ENCODE measurements at places on chromosomes 4 and X.

DNA sequence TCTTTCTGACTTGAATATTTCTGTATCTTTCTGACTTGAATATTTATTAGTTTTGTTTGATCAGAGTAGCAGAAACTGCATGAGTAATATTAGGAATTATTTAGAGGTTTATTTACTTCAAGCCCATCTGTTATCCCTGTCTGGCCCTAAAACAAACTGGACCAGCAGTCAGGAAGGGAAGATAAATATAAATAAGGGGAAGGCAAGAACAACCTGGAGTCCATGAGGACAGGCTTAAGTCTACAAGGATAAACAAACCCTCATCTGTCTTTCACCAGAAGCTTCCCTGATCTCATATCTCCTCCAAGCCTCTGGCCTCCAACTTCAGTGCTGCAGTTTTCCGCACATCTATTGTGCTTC lies 524.9 kb downstream of the CENPC start:
- no peak for DNase-seq

DNA sequence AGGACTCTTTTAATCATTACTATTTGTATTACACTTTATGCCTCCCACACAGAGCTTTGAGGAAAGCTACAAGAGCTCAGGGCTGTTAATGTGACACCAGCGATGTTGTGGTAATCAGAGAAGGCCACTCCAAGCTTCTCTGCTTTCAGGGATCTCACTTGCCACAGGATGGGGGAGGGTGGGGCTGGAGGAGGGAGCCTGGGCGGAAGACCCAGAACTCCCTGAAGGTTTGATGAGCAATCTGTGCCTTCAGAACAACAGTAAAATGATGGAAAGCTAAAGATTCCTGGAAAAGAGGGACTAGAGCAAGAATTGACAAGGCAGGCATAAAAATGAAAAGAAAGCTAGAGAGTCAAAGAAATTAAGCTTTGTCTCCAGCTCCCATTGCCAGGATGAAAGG lies 75.6 kb downstream of the MAML3 start:
- DNase-seq: no peak

DNA sequence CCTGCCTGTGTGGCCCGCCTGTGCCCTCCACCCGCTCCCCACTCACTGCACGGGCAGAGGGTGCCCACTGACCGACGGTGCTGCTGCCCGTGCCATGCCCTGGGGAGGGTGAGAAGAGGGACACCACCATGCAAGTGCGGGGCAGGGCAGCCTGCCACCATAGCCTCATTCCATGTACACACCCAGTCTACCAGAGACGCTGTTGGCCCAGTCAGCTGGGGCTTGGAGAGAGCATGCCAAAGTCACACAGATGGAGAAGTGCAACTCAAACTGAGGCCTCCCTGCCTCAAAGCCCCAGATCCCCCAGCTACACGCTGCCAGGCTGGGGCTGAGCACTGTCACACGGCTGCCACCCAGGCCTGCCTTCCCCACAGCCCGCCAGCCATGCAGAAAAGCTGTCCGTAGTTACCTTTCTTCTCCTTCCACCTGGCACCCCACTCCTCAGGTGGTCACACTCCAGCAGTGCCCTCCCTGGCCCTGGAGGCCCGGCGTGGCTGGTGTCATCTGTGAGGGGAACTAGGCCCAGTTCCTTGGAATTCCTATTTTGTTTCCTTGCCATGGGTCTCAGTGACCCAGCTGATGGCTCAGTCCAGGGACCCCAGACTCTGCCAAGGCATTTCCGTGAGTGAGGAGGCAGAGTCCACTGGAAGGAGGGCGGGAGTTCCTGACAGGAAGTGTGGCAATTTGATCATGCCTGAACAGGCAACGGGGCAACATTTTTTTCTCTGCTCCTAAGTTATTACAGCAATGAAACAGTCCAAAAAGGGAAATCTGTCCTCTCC lies at the start of gene SLC2A9:
TSS of gene SLC2A9 (minus strand) at position 627 of the 782 bp plus-strand sequence. CDS start at position 559, 68 bp downstream.
- DNase-seq: peak; percentile 82

- DNase-seq: no peak
Measured at GRCh38 chr4:119207051-119207450, 5.5 kb upstream of the USP53 start.

DNA sequence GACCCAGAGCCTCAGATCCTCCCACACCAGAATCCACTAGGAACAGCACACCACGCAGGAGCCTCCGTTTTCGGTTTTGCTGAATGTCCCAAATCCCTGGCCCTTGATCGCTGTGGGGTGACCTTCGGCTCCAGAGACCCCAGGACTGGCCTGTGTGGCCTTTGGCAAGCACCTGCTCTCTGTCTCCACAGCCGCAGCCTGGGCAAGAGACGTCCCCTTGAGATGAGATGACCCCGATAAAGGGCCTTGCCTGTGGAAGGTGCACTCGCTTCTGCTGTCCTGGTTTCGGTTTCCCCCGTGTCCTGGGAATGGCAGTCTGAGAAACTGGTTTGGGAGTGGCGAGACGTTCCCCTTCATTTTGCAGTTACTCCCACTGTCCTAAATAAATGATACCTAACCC lies 9.6 kb downstream of the PSAPL1 start:
- DNase-seq: no peak

- DNase-seq: no peak
Measured at GRCh38 chr4:67160394-67160793, 384.9 kb downstream of the CENPC start.

- no peak for DNase-seq
Measured at GRCh38 chr4:105283501-105283900, 136.8 kb downstream of the TET2 start.

- DNase-seq: no peak
Measured at GRCh38 chr4:118739022-118739713, 54.0 kb downstream of the METTL14 start.

- DNase-seq: no peak
Measured at GRCh38 chr4:14177987-14178386, 550.5 kb upstream of the BOD1L1 start.

GRCh38 chrX:146433771-146434170 lies 375.8 kb upstream of the CXorf51B start:
- DNase-seq: no peak

DNA sequence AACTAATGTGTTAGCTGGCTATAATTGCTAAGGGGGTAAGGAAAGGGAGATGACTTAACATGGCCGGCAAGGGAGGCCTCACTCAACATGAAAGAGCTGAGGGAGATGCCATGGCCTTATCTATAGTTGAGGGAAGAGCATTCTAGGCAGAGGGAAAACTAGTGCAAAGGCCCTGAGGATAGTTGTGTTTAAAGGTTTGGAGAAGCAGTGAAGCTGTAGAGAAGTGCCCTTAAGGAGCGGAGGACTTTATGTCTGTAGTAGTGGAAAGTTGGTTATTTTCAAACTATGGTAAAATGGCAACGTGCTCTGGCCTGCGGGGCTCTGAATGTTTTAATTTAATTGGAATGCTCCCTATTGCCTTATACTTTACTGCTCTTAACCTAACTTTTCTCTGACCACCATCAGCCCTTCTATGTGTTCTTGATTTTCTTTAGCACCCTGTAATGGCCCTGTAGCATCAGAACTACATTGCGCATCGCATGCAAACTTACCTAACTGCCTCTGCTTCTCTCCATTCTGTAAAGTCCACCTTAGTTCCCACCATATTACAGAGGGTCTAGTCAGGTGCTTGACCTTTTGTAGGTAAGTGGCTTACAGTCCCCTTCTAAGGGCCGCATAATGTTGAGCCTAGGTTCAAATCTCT lies 35.8 kb downstream of the ERVMER34-1 start:
- no peak for DNase-seq

- no peak for DNase-seq
Measured at GRCh38 chrX:37906357-37906756, 59.0 kb upstream of the DYNLT3 start.
